Eye (tissue), 1 donor: ENCODE measurements at places on chromosomes 16 and 17.

GRCh38 chr16:21300309-21301167 lies 22.4 kb upstream of the CRYM start:
- DNase-seq, result peak; percentile 98

DNA sequence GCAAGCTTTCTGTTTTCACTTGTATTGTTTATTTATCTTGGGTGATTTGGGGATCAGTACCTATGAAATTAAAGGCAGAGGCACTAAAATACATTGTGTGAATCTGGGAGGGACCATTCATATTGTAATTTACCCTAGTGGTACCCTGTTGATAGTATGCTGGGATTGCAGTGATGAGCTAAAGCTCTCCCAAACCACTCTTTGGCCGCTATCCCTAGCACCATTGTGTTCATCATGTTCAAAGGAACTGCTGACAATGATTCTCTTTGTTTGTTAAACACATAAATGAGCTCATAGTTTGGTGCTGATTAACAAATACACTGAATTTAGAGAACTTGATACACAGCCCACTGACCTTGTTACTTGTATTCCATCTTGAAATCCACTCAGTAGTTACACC lies 1469.8 kb downstream of the CDH11 start:
- DNase-seq, result no peak

DNA sequence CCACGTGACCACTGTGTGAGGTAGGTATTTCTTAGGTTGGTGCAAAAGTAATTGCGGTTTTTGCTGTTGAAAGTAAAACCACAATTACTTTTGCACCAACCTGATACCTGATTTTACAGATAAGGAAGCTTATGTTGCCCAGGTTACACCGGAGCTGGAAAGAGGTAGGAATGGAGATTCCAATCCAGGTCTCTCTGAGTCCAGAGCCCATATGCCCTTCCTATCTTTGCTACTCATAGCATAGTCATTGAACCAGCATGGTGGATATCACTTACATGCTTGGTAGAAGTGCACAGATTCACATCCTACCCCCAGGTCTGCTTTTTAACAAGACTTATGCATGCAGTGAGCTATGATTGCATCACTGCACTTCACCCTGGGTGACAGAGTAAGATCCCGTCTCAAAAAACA lies 61.8 kb downstream of the ARSG start:
- DNase-seq, result no peak

DNA sequence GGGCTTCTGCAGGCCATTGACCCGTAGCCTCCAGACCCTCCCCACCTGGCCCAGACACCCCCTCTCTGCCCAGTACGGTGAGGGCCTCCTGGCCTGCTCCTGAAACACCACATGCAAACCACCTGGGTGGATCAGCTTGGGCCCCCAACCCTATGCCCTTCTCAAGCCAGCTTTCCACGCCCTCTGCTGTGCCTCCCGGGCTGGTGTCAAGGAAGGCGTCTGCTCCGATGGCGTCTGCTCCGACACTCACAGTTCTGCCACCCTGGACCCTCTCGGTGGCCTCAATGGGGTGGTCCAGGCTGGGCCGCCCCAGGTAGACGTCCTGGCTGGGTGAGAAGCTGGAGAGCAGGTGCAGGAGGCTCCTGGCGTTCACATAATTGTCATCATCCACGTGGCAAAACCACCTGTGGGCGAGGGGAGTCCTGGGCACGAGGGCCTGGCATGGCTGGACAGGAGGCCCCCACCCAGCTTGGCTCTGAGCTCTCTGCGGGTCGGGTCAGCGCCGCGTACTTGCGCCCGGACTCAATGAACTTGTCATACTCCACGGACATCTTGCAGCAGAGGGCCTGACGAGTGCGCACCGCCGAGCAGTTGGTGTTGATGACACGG lies 1.4 kb downstream of the RFNG start:
- no peak for DNase-seq

DNA sequence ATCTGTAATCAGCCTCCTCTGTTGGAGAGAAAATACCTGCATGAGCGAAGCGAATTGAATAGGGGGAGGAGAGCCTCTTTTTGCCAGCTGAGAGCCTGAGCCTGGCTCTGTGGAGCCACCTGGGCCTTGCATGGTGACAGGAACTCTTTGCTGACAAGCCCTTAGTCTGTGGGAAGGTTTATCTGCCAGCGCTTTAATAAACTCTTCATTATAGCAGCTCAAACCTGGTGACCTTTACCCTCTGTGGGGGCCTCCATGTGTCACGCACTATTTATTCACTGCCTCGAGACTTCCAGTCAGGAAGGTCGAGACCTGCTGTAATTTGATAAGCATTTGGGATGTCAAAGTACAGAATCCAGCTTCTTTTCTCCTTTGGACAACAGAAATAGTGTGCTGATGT lies 282.6 kb downstream of the CBLN1 start:
- no peak for DNase-seq

- DNase-seq, result no peak
These were observed 87.5 kb downstream of the RPTOR start for GRCh38 chr17:80632046-80632581.

DNA sequence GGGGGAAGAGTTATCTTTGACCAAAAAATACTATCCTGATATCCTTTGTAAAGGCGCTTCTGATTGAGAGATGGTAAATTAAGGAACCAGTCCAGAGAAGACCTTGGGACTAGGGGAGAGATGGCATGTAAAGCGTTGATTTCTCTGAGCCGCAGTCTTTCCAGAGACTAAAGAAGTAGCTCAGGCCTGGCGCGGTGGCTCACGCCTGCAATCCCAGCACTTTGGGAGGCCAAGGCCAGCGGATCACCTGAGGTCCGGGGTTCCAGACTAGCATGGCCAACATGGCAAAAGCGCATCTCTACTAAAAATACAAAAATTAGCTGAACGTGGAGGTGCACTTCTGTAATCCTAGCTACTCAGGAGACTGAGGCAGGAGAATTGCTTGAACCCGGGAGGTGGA lies 625 bp upstream of the CENPT start:
- no peak for DNase-seq
